ENCODE measurements at places on chromosomes 7 and 10.

GRCh38 chr10:35711615-35712411 is 69.7 kb upstream of the FZD8 start:
- DNase-seq, result no peak

DNA sequence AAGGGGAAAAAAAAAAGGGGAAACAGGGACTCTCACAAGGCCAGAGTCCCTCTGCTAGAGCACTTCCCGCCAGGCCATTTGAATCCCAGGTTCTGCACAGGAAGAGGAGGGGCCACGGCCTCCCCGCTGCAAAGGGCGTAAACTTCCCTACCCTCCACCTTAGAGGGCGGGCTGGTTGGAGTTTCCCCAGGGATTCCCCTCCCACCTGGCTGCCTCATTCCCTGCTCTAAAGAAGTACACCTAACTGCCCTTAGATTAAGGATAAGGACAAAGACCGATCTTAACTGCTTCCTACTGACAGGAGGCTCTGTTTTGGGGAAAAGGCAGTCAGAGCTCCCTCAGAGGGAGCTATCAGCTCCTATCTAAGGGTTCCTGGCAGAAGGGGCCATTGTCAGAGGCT is 102.0 kb upstream of the ARMC3 start:
- DNase-seq, result no peak

GRCh38 chr10:86635402-86635801 is 18.9 kb upstream of the OPN4 start:
- peak; percentile 72 for DNase-seq

GRCh38 chr10:71877821-71878220 is 26.8 kb upstream of the PSAP start:
- no peak for DNase-seq

DNA sequence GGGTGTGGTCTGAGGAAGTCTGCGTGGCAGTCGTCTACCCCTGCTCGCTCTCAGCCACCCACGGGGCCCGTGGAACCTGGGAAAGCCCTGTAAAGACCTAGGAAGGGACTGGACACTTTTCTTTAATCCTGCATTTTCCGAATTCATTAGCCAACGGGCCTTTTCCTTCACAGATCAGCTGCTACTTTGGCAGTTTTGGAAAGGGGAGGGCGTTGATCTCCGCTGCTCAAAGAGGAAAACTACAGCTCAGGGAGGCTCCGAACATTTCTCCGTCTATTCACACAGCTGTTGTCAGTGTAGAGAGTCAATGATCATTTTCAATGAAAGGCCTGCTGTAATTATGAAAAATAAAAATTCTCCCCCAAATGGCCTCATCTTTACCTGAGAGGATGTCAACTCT is 450.1 kb upstream of the MKI67 start:
- no peak for DNase-seq

GRCh38 chr10:114576132-114576487 is 82.0 kb downstream of the ABLIM1 start:
- no peak for DNase-seq

- no peak for DNase-seq
Observed at GRCh38 chr7:20776214-20776911, 10.3 kb downstream of the SP8 start.

- peak; percentile 91 for DNase-seq
Observed at GRCh38 chr10:28730031-28730778, 52.9 kb downstream of the BAMBI start.

DNA sequence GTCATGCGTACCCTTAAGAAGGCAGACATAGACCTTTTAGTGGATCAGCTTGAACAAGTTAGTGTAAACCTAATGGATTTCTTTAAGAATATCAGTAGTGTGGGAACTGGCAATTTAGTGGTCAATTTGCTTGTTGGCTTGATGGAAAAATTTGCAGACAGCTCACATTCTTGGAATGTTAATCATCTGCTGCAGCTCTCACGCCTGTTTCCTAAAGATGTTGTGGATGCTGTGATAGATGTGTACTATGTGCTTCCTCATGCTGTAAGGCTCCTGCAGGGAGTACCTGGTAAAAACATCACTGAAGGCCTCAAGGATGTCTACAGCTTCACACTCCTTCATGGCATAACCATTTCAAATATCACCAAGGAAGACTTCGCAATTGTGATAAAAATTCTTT is 103.4 kb downstream of the ABCA13 start:
- peak; percentile 61 for DNase-seq

Data from amniotic epithelial cell (primary cell).